Activated effector memory CD4-positive, alpha-beta T cell treated with Interleukin-2 at 50 U/mL for 16 hours (primary cell): ENCODE measurements at places on chromosomes 2 and 18.

GRCh38 chr2:231425291-231425810, 29.8 kb downstream of the B3GNT7 start:
- no peak for DNase-seq

GRCh38 chr2:30872797-30873196, 65.6 kb upstream of the CAPN13 start:
- no peak for DNase-seq

DNA sequence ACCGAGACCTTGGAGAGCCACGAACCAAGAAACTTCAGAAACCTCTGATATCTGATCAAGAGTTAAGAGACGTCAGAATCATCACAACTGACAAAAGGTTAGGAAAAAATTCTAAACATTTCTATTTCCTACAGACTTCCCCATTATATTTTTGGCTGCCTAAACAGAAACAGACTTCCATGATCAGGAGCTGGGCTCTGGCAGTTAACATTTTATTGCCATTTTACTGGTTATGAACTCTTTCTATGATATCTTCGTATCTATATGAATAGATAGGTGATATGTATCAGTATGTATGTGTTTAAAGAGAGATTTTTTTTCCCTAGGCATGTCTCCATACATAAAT, 31.1 kb upstream of the PPP1R1C start:
- no peak for DNase-seq

DNA sequence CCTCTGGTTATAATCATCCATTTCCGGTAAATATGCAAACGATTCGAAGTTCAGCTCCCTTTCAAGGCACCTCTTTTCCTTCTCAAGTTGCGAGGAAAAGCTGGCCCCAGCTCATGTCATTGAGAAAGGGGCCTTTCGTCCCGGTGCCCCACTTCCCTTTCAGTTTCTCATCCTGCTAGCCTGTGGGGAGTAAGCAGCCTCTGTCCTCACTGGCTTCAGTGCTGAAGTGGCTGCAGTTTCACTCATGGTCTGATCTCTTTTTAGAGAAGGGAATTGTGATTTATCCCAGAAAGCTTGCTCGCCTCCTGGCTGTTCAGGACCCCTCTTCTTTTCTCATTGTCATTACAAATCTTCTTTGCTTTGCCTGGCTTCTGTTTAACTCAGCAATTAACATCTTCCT, 207.5 kb downstream of the NR4A2 start:
- DNase-seq, result no peak

GRCh38 chr2:16763056-16763455, 97.4 kb upstream of the CYRIA start:
- no peak for DNase-seq

GRCh38 chr2:44055229-44055628, 59.4 kb upstream of the LRPPRC start:
- DNase-seq, result no peak

- DNase-seq, result no peak
These were observed 480.3 kb downstream of the BCL11A start for GRCh38 chr2:60073201-60073600.

DNA sequence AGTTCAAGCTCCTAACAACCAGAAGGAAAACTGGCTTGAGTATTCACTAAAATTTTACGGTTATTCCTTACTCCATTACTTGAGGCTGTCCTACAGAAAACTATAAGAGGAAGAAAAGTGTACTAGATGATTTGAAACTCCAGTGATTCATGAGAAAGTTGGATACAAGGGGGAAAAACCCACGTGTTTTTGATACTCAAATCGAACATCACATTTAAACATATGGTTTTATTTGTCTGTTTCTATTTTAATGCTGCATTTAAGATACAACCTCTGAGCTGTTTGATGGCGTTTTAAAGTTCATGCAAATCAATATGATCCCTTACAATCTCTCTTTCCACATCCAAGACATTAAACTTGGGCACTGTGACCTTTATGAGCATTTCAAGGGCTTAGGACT, 125.1 kb upstream of the LMAN1 start:
- DNase-seq, result no peak

DNA sequence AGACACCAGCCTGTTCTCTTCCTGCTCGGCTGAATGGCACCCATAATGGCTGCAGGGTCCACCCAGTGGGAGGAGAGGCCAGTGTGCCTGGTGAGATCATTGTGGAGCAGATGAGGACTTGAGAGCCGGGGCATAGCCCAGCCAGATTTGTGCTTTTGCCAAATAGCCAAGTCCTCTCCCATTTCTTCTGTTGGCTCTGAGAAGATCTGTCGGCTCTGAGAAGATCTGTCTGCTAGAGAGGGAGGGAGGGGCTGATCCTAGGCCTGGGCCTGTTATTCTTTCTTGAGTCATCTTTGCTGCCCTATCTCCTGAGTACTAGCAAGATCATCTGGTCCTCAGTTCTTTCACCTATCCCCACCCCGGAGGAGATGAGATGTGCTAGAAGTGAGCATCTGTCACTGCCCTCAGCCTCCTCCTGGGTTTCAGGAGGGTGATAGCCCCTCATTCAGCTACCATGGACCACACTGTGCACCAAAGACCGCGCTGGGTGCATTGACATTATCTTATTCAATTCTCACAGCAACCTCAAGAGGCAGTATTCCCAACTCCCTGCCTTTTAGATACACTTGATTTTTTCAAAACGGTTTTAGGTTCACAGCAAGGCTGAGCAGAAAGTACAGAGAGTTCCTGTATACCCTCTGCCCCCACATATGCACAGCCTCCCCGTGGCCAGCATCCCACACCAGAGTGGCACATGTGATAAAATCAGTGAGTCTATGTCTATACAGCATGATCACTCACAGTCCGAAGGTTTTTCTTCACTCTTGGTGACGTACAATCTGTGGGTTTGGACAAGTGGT, 98.6 kb downstream of the CAPN13 start:
- DNase-seq, result no peak

- no peak for DNase-seq
These were observed 171.0 kb downstream of the AFF3 start for GRCh38 chr2:99971326-99971900.

DNA sequence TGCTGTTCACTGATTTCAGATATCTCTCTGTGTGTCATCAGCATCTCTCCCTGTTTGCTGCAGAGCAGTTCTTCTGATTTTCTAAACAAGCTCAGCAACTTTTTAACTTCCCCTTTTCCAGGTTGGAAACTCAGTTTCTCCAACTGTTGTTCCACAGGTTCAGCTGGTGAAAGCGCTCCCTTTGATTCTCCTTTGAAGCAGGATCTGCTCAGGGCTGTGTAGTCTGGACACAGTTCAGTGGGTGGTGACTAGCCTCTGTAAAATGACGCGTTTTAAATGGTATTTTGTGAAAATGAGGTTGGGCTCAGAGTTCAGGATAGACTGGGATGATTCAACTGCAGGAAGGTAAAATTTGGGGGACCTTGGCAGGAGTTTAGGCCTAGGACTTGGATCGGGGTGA, 106.3 kb downstream of the TRIM43 start:
- no peak for DNase-seq

DNA sequence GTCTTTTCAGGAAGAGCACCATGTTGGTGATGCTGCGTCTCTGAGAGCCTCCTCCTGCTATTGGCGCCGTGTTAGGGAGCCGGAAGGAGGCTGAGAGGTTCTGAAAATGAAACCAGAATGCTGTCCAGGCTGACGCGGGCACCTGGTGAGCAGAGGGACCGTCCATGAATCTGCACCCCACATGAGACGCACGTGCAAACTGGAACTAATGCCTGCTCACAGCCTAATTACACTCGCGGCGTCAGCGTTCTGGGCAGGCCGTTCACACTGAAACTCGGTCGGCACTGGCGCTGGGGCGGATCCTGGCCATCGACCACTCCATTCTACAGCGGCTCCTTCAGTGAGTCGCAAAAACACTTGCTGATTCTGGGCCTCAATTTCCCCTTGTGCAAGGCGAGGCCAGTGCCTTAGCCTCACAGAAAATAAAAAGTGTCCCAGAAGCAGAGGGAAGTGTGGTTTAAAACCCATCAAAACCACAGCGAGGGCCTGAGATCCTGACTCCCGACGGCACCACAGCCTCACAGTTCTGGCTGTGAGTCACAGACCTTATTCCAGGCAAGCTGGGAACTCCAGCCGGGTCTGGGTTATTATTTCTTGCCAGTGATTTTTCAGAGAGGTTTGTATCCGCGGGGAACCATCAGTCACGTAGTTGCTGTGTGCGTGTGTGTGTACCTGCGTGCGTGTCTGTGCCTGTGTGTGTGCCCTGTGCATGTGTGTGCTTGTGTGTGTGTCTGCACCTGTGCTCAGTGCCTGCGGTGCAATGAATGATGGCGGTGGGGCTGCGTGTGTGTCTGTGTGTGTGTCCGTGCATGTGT, 49.1 kb upstream of the CTDP1 start:
- DNase-seq, result no peak

- no peak for DNase-seq
These were observed 59.3 kb upstream of the CCDC68 start for GRCh38 chr18:55018602-55019001.

DNA sequence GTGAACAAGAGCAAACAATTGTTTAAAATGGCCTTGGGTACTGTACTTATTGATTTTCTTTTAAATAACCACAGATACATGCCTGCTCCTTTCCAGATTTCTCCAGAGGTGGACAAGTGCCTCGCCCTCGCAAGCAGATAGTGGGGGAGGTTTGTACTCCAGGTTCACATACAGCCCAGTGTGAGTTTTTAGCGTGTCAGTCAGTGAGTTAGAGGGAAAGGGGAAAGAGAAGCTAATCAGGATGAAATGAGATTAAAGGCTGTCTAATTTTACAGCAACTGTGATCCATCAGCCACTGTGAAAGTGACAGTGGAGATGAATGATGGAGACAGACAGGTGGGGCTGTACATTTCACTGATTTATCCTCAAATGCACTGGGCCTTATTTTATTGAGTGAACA, 74.7 kb downstream of the KLHL14 start:
- no peak for DNase-seq

DNA sequence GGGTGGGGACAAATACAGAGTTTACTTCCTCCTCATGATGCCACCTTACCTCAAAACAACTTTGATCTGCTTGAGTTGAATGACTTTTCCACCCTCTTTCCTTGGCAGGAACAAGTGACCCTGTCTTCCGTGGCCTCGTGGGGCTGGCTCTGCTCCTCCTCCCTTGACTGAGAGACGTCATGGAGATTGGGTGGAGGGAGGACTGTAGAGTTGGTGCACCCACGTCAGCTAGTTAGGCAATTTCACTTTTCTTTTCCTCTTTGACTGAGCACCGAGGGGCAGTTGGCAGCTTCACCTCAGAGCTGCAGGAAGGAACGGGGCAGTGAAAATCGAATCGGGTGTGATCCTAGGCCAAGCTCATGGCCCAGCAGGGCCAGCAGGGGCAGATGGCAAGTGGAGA, at the start of gene SP140:
SP140 (plus strand) TSS at position 251 of the 400 bp plus-strand sequence; CDS start at position 360, 109 bp downstream.
- DNase-seq, result peak; percentile 66
